ENCODE measurements at places on chromosomes 1 and 21. TPM values are rescaled to one million over a fixed set of nuclear protein-coding genes. Genes with fewer than 3 reads are reported as not detected.

Gene AADACL4
- not detected for total RNA-seq

Gene NOTCH2
- 95.1 TPM for total RNA-seq

Gene C1orf87
- not detected for total RNA-seq

DNA sequence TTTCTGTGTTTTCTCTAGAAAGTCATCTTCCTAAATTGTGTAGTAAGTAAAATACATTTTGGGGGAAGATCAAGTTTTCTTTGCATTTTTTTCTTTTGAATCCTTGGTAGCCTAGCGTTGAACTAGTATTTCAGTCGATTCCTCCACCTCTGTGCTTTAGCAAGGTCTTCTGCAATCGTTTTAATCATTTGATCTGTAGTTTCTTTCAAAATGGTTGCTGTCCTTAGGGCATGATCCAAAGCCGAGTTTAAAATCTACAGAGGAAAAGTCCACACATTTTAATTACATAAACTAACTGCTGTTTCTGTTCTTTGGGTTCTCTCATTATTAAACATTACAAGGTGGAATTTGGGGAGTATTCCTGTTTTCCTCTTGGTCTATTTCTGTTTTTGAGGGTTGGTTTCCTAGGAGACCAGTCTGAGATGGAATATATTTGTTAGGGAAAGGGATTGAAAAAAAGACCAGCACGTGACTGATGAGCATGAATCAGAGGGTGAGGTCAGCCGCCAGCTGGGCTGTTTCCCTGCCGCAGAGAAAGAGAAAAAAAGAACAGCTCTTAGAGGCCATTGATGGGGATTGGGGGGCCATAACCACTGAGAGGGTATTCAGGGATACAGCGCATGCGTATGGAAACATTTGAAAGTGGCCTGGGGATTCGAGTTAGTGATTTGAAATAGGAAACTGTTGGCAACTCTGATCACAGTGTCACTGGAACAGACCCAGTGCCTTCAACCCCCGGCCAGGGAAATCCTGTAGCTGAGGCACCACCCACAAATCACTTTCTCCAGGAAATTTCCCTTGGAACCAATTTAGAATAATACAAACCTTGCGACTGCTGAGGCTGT, 40.6 kb downstream of the AKNAD1 start:
- no peak for DNase-seq

DNA sequence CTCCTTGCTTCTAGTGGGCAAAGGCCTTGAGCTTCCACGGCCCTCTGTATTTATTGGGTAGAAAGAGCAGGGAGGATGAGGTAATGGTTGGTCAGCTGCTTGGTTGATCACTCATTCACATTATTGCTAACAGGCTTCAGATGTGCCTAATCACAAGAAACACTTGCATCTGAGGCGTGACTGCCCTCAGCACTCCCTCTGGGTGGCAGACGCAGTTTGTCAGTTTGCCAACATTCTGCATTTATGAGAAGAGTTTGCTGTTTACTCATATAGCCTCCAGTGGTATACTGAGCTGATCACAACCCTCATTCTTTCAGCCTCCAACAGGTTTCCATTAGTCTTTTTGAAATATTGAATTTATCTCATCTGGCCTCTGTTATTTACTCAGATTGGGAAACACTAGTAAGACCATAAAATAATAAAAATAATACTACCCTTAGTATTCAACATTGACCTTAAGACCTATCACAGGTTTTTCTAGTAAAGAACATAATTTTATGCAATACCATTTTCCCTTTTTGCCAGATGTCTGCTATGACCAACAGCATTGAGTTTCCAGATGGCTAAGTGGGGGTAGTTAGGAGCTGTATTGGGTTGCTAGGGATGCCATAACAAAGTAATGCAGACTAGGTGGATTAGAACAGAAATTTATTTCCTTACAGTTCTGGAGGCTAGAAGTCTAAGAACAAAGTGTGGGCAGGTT, 53.3 kb downstream of the PTGFR start:
- DNase-seq = no peak

- no peak for DNase-seq
Measured at GRCh38 chr1:230768903-230769570, 21.8 kb downstream of the CAPN9 start.

DNA sequence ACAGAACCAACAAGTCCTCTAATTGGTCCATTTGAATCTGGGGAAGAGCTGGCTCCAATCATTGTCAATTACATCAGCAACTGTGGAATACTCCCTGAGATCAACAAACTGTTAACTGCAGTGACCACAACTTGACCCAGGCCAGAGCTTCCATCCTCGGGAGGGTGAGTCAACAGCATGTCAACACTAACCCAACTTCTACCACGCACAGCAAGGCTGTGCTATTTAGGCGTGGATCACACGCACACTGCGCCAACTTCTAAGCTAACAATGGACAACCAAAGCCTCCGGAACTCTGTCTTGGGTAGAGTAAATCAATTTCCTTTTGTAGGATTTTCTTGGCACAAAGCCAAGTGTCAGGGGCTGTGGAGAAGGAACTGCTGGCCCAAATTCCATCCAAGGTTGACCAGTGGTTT, 30.4 kb downstream of the APP start:
- DNase-seq = no peak

DNA sequence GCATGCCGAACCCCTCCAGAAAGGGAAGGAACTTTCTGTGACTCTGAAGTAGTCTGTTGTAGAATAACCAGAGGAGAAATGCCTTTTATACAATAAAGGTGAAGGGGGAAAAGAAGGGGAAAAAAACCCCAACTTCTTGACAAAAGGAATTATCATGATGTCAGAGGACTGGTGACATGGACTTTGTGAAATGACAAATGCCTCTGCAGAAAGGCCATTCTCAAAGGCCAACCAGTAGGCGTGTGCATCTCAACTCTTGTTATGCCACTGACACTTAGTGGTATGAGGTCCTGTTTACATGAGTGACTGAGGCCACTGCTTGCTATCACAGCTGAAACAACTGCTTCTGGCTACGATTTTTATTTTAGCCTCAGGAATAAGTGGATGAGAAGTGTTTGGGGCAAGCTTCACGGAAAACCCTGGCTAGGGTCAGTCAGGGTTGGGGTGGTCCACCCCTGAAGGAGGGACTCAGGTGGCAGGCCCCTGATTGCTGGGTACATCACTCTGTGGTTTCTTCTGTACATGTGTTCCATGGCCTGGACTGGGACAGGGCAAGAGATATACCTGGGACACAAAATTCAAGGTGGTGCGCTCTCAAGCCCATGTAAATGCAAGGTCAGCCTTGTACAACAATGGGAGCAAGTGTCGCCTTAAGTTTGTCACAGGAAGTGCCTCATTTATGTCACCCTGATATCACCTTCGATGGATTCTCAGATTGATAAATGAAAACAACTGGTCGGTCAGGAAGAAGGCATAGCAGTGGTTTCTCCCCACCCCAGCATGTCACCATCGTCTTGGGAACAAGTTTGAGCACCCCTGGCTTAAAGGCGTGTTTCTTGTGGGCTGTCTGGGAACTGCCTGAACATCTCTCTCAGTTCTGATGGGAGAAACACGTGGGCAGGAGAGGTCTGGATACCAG, 12.4 kb downstream of the RUNX1 start:
- peak; percentile 55 for DNase-seq

DNA sequence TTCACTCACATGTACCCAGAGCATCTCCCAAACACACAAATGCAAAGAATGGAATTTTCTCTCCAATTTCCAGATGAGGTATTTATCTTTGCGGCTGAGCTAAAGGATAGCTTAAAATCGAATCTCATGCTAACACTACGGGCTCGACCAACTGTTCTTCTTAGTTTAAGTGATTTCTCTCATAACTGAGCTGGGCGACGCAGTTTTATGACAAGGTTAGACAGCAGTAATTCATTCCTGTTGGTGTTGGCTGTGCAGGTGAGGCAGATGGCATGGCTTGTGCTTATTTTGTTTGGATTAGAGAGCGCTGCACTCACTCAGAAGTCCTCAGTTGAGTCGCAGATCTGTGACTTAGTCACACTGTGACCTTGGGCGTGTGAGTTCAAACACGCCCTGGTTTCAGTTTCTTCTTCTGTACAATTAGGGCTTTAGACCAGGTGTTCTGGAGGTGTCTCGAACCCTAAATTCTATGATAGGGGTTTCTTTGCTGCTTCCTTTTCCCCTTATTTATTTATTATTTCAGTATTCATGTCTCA, 41.5 kb upstream of the MRPS6 start:
- no peak for DNase-seq

DNA sequence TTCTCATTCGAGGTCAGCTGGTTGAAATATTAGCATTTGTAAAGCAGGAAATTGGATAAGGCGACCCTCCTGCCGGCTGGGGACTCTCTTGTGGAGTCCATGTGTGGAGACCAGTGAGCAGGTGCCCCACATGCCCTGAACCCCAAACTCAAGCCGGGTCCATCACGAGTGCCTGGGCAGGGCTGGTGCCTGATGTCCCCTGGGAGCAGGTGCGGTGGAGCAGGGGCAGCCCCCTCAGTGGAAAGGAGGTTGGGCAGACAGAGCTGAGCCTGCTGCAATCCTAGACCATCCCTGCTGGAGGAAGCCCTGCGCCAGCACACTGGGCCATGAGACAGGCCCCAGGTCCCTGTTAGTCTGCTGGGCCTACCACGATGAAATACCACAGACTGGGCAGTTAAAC, 395.6 kb downstream of the NPHP4 start:
- DNase-seq = peak; percentile 88

GRCh38 chr1:227318016-227318852, at the start of gene CDC42BPA:
TSS of gene CDC42BPA (minus strand) at chr1:227318492. CDS start at chr1:227317182, 1,310 bp downstream.
- DNase-seq = no peak

DNA sequence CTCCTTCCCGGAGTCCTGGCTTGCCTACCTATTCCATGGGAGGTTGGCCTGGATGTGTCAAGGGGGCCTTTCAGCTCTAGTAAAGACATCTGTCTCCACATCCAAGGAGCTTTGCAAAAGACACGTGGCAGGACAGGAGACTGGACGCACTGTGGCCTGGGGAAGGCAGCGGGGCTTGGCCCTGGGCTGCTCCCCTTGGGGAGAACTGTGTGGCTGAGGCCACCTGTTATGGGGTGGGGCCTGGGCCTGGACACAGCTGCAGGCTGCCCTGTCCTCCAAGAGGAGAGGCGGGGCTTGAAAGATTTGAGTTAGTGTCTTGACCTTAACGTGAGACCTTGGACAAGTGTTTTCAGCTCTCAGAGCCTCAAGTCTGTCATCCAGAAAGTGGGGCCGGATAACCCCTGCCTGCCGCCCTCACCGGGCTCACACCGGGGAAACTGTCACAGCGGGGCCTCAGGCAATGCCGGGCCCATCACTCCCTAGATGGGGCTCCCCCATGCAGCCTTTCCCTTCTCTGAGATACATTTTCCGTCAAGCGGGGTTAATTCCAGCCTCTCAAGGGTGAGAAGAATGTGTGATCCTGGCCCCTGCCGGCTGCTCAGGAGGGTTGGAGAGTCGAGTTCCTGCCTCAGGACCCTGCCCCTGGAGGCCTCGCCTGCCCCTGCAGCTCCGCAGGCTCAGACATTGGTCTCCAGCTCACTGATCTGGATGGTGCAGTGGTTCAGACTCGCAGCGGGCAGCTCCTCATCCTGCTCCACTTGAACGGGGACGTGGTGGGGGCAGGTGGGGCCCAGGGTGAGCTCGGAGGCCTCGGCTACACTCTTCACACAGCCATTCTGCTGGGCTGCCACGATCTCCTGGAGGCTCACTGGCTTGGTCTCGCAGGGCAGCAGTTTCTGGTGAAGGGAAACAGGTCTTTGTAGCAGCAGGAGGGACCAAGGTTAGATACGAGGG, 25.6 kb downstream of the PODN start:
- DNase-seq = no peak

DNA sequence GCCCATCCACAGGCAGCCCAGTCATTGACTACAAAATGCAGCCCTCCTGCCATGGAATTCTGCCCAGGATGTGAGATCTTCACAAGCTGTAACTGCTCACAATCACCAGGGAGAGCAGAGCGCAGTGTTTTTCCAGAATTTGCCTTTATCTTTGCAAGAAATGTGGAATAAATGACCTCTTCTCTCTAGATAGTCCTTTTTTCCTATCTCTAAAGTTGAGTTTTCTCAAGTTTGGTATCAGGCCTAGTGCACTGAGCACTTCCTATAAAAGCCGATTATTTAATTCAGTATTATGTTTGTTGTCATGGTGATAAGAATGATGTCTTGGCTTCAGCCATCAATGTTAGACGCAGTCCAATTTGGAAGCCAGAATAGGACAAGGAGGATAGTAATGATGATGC, 246.9 kb upstream of the IRF2BP2 start:
- no peak for DNase-seq

- no peak for DNase-seq
Measured at GRCh38 chr1:115545791-115546733, 95.7 kb upstream of the VANGL1 start.

DNA sequence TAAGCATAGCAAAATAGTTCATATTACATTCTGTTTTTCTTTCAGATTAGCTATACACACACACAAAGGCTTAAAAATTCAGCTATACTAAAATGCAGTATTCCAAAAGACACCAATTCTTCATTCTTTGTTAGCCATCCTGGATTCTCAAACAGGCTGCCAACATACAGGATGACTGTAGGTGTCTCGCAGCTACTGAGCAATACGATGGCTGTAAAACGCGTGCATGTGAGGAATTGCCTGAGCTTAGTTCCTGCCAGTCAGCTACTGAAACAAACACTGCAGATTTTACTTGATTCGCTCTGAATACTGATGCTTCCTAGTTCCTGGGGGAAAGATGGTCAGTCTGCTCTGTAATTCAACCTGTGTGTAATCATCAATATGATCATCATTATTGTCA, 24.7 kb upstream of the HMGN1 start:
- no peak for DNase-seq

GRCh38 chr1:234134878-234135277, 230.4 kb downstream of the SLC35F3 start:
- DNase-seq = no peak

- DNase-seq = no peak
Measured at GRCh38 chr1:35080171-35080854, 1.1 kb downstream of the ZMYM1 start.

GRCh38 chr1:36175137-36176095, 19.5 kb downstream of the MAP7D1 start:
- DNase-seq = no peak

- DNase-seq = no peak
Measured at GRCh38 chr1:239438891-239439290, 52.5 kb downstream of the CHRM3 start.

GRCh38 chr21:29267666-29268065, 31.1 kb upstream of the BACH1 start:
- DNase-seq = no peak

DNA sequence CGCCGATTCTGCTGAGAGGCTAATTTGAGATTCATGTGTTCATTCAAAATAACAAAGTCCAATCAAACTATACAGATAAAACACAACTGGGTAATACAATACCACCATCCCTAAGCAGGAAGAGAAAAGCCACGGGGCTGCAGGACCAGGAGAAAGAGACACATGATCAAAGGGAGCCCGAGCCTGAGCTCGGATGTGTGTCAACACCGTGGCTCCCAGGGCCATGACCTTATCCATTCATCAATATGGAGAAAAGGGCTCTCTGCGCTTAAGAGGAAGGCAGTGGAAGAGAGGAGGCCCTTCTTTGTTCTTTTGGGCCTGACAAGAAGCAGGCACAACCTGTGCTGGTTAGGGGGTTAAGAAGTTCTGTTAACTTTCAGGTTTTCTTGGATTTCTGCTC, 56.7 kb downstream of the HUNK start:
- DNase-seq = no peak

- no peak for DNase-seq
Measured at GRCh38 chr1:27832762-27833161, 2.2 kb downstream of the PPP1R8 start.
